ENCODE measurements at places on chromosomes 1 and 21. TPM values are rescaled to one million over a fixed set of nuclear protein-coding genes. Genes with fewer than 3 reads are reported as not detected.

MROH9 gene
- 0.10 TPM for total RNA-seq

KRTAP7-1 gene
- 3.4 TPM for total RNA-seq

OR6P1 gene
- not detected for total RNA-seq

LCE1A gene
- 1.7 TPM for total RNA-seq

FLG2 gene
- 139 TPM for total RNA-seq

FCRL6 gene
- total RNA-seq, result 0.49 TPM

All from skin of body (tissue), 3 donors.